ENCODE measurements at places on chromosomes 7 and 10.

DNA sequence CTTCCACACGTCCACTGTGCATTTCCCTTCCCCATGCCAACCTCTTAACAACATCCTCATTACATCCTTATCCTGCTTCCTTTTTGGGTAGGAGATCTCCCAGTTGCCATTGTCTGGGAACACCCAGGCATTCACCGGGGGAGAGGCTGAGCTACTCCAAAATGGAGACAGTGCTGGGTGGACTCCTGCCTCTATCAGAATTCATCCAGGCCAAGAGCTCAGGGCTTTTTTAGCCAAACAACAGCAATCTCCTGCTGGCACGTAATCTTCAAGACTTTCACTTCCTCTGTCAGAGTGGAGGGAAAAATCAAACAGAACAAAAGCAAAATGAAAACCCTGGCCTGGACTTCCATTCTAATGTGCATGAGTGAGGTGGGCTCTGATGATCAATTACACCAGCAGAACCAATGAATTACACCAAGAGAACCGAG, 245.0 kb downstream of the PRPF18 start:
- DNase-seq = no peak

GRCh38 chr10:76149602-76150138, 718.2 kb downstream of the LRMDA start:
- DNase-seq = no peak

GRCh38 chr10:90222372-90222771, 521.0 kb downstream of the KIF20B start:
- peak; percentile 1 for DNase-seq

DNA sequence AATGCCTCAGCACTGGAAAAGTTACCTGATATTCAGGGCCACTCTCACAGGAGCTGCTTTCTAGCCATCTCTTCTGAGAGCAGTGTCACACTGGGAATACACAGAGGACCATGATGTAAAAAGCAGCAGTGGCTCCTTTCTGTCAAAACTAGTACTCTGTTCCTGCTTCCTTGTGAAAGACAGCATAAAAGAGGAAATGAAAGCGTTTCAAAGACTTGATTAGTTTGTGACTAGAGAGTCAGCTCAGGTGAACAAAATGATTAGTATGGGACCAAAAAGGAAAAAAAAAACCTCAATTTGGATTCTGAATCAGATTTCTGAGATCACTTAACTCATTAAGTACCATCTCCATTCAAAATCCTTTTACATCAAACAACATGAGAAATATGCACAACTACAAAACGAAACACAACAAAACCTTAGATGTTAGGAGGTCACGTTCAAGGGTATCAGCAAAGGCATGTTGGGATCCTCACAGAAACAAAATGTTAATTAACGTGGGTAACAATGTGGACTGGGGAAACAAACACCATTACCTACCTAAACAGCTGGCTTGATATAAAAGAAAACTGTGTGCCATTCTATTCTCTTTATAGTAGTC, 103.7 kb downstream of the MACC1 start:
- DNase-seq = no peak

- DNase-seq = peak; percentile 18
Observed at GRCh38 chr7:148402159-148402558, 188.4 kb upstream of the C7orf33 start.

- DNase-seq = peak; percentile 55
Observed at GRCh38 chr7:815284-816216, 16.7 kb upstream of the SUN1 start.

- no peak for DNase-seq
Observed at GRCh38 chr10:113071446-113071845, 121.4 kb downstream of the TCF7L2 start.

GRCh38 chr10:56318816-56319215, 42.2 kb downstream of the ZWINT start:
- no peak for DNase-seq

GRCh38 chr7:150863946-150864345, 11.6 kb downstream of the AOC1 start:
- DNase-seq = no peak

- no peak for DNase-seq
Observed at GRCh38 chr10:46325021-46325420, 38.2 kb downstream of the ANTXRL start.

DNA sequence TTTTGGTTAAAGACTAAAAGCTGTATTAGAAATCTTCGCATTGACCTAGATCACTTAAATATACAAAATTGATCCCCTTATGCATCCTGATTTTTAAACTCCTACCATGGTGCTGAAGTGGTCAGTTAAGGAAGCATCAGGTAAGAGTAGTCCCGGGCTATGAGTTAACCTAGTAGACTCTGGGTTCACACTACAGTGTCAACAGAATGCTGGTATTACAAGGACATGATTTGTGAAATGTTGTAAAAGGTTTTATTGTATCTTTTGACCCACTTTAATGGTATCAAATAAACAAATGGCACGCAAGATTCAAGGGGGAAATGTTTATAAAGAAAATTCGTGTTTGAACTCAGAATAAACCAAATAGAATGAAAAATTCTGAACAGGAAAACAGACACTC, 36.8 kb downstream of the RTKN2 start:
- no peak for DNase-seq

DNA sequence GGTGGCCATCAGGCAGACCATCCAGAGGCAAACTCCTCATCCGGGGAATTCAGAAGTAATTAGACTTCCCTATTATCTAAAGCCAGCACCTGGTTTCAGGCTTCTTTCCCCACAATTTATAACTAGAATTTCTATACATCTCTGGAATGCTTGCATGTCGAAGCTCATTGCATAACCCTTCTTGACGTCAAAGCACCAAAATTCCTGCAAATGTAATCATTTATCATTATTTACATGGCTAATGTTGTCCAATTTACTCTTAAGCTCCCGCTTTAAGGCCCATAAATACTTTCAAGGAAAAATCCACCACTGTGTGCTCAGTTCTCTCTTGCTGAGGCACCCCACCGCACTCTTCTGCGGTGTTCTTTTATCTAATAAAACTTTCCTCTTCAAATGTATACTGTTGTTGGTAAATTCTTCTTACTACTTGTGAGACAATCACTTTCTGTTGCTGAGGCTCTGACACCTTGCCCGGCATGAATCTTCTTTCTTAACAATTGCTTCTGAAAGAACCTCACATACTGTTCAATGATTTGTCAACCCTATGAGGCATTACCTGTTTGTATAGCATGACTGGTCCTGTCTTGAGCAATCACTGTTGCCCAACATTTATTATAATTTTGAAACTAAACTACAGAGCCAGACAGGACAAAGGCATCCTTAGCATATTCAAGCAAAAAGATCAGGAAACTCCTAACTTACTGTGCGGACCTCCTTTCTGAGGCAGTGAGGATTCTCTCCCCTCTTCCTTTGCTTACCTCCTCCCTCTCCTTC, 17.4 kb upstream of the GPR141 start:
- DNase-seq = no peak
